ENCODE measurements at places on chromosomes 13 and 19.

DNA sequence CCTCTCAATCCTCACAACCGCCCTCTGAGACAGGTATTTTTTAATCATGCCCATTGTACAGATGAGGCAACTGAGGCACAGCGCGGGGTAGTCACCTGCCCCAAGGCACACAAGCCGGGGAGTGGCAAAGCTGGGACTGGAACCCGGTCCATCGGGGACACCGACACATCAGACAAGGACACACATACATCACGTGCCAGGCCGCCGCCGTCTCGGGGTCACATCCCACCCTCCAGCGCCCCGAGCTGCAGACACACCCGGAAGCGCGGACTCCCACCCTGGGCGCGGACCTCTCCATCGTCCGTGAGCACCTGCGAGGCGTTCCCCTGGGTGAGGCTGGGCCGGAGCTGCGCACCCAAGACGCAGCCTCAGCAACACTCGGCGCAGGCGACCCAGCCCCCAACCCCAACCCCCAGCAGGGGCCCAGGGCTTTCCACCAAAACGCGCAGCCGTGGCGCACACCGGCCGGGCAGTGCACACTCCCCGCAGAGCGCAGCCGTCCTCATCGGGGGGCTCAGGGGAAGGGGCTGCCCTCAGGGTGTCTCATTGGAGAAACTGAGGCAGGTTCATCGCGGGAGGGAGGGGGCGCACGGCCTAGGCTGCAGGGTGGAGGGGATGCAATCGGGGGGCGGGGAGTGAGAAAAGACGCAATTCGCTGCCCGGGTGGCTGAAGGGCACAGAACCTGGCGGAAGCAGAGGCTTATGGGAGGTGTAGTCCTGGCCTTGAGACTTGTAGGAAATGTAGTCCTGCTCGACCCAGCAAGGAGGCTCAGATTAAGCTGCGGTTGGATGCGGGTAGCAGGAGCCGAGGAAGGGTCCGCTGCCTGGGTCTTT is 1.9 kb upstream of the LMTK3 start:
- DNase-seq: no peak

- no peak for DNase-seq
These were observed 26.5 kb downstream of the COMP start for GRCh38 chr19:18764591-18765051.

GRCh38 chr13:42864952-42865767 is 83.8 kb downstream of the FAM216B start:
- no peak for DNase-seq

GRCh38 chr13:113581871-113582270 is 2.7 kb upstream of the TFDP1 start:
- DNase-seq: no peak

DNA sequence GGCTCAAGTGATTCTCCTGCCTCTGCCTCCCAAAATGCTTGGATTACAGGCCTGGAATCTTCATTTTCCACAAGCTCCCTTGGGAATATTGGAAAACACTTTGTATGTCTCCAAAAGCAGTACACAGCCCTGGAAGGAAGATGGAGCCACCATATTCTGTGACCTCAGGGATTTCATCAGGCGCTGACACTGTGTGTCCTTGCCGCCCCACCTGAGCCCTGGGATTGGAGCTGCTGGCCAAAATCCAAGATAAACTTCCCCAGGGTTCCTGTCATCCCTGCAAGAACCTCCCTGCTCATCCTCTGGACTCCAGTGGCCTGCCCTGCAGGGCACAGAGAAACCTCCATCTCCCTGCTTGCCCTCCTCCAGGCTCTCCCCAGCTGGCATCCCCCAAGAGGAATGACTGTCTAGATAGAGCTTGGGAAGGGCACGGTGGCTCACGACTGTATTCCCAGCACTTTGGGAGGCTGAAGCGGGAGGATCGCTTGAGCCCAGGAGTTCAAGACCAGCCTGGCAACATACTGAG is 1.3 kb upstream of the GNG7 start:
- DNase-seq: no peak

Data from NCI-H1048 (cell line).